ENCODE measurements at places on chromosomes 5 and 9.

GRCh38 chr9:100222674-100223073, 123.6 kb downstream of the INVS start:
- DNase-seq: no peak

DNA sequence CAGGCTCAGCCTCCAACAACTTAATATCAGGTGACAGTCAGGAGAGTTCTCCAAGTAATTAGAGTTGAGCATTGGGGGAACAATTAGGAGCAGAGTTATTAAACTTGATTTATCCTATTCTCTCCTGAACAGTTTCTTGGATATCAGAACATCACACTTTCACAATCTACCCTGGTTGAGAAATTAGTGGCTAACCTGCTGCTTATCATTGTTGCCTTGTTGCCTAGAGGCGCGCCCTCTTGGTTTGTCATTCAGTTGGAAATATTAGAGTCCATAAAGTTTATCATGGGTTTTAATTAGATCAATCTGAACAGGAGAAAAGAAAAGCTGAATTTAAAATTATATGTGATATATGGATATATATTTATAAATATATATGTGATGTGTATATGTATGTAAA, 291.1 kb downstream of the CCDC171 start:
- DNase-seq: no peak

- no peak for DNase-seq
Observed at GRCh38 chr5:142096382-142096781, 12.2 kb upstream of the NDFIP1 start.

DNA sequence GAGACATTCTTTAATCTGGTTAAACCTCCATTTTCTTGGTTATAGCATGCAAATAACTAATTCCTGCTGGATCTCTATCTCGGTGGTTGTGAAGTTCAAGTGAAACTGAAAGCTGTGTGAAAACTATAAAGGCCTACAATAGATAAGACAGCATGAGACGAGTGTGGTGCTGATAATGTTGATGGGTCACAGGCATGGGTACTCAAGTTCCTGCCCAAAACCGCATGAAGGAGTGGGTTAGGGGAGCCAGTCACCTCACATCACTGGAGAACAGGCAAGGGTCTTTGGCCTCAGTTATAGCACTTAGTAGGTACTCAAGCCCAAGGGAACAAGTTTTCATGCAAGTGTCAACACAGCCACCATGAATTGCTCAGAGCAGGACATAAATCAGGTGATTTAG, 16.7 kb downstream of the HMHB1 start:
- DNase-seq: no peak

- DNase-seq: no peak
Observed at GRCh38 chr5:2744485-2744884, 7.0 kb downstream of the IRX2 start.

DNA sequence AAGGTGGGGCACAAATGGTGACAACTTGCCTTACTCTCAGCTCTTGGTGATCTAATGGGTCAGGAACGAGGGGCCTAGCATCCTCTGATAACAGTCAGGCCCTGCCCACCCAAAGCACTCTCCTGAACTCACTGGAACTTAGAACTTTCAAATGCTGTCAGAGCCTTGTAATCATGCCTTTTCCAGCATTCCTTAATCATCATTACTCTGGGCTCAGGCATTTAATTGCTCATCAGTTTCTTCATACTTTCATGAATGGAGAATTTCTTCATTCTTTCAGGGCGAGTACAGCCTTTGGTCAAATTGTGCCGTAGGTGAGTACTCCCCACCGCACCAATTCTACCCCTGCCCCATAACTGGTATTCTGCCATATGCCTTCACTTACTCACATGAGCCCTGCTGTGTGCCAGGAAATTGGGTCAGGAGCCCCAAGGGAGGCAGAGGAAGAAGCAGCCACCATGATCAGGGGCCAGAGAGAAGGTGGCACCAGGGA, 30.2 kb upstream of the DUSP1 start:
- DNase-seq: no peak

DNA sequence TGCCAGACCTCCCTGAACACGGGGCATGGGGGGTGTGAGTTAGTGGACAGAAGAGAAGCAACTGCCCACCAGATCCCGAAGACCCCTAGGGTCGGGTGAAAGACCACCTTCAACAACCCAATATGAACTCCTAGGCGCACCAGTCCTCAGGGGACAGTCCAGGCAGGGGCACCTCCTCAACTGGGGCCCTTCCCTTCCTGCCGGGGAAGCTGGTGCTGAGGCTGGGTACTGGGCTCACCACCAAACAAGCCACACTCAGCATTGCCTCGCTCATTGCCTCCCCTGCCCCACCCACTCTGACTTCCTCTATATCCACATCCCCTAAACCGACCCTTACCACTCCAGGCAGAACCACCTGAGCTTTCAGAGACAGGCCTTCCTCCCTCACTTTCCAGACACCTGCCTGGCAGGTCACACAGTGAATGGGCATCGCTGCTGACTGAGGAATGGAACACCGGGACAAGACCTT, 42.5 kb downstream of the SEMA4D start:
- DNase-seq: no peak

- DNase-seq: no peak
Observed at GRCh38 chr9:112647596-112647995, 70.3 kb downstream of the INIP start.

DNA sequence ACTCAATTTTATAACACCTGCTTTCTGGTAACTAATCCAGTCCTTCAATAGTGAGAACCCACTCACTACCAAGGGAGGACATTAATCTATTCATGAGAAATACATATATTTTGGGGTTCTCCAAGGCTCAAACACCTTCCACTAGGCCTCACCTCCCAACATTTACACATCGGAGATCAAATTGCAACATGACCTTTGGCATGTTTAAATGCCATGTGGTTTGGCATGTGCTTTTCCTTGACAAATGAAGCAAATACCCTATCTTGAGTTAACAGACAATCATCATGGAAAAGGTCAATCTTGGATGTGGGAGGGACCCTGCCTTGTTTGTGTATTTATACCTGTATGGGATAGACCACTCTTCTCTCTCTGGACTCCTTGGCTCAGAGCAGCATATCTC, 21.9 kb upstream of the SPINK14 start:
- DNase-seq: no peak

DNA sequence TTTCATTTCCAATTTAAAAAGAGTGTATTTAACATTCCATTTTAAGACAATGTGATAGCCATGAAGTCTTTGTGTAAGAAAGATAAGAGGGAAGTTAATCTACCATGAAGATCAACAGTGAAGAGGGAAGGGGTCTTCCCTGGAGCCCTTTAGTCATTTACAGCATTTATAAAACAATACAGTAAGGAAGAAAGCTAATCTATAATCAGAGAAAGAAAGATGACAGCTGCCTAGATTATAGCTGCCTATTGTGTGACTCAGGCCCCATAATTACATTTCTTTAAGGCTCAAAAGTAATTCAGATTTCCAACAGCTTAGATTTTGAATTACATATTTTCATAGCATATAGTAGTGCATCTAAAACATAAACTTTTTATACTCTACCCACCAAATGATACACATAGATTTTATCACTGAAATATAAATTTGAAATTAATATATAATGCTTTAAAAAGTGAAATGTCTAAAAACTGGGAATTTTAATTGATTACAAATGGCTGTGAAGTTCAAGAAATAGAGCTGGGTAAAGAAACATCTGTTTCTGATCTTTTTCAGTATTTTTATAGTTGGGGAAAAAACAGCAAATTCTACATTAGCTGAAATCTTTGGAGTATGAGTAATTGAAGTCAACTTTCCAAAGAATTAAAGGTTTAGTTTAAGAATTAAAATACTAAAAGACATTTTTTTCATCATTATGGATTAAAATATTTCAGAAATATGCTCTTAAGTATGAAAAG, 89.6 kb downstream of the RIC1 start:
- DNase-seq: no peak

DNA sequence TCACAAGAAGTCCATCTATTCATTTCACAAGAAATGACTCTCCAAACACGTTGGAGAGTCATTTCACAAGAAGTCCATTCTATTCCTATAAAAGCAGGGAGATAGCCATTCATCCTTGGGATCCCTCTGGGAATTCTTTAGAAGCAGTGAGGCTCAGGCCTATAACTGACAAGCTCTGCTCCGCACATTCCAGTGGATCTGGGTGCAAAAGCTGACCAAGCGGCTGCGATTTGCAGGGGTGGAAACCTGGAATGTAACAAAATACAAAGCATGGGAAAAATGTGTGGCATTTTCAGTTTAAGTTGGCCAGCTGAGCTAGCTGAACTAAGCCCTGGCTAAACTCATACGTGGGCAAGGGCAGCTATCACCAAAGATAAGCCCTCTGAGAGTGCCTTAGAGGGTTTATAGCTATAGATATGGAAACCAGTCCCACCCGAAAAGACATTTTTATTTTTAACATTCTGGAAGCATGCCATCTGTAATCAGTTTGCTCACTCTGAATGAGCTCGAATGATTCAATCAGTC, 8.7 kb downstream of the TAS2R1 start:
- DNase-seq: no peak

- no peak for DNase-seq
Observed at GRCh38 chr9:83570359-83570758, 32.2 kb upstream of the FRMD3 start.

GRCh38 chr9:69136779-69137178, 37.3 kb upstream of the TJP2 start:
- DNase-seq: no peak

DNA sequence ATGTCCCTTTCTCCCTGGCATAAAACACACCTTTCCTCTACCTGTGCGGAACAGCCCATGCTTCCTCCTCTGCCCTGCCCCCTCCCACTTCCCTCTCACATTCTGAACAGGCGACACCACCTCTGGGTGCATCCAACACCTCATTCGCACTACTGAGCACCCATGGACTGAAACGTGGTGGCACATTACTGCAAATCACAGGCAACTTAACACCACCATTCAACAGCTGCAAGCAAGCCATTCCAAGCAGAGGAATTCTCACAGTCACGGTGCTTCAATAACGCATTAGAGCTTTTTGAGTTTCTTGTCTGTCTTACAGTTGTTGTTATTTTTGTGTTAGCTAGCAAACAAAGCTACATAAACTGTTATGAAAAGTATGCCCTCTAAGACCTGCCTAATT, 298.2 kb upstream of the TAS2R1 start:
- no peak for DNase-seq

DNA sequence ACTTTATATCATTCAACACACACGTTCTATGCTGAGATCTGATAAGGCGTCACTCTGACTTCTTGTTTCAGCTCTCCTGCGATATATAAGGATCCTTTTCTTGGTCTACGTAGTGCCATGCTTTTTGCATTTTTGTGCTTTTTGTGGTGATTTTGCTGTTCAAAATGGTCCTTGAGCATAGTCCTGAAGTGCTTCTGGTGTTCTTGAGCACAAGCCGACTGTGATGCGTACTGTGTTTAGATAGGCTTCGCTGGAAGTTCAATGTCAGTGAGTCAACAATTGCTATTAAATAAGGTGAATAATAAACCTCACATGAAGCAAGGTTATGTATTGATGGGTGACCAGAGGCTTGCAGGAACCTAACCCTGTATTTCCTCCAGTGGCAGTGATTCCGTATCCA, 46.8 kb downstream of the ACO1 start:
- no peak for DNase-seq

GRCh38 chr5:172439785-172440477, 14.4 kb downstream of the SH3PXD2B start:
- DNase-seq: no peak

- DNase-seq: no peak
Observed at GRCh38 chr9:88476491-88477271, 58.3 kb upstream of the NXNL2 start.

GRCh38 chr9:68455451-68455850, 85.2 kb downstream of the TMEM252 start:
- no peak for DNase-seq

GRCh38 chr9:22241024-22241423, 205.6 kb upstream of the DMRTA1 start:
- no peak for DNase-seq

- no peak for DNase-seq
Observed at GRCh38 chr9:14713187-14713767, 9.3 kb downstream of the CER1 start.

DNA sequence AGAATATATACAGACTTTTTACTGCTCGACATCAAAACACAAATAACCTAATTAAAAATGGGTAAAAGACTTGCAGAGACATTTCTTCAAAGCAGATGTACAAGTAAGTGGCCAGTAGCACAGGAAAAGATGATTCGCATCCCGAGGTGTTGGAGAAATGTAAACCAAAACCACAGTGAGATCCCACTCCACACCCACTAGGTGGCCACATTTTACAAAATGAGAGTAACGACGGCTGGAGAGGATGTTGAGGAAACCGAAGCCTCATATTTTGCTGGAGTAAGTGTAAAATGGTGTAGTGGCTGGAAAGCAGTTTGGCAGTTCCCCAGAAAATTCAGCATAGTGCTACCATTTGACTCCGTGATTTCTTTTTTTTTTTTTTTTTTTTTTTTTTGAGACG, 21.3 kb upstream of the GBGT1 start:
- no peak for DNase-seq

- DNase-seq: no peak
Observed at GRCh38 chr9:121784731-121785411, 133.4 kb downstream of the DAB2IP start.

DNA sequence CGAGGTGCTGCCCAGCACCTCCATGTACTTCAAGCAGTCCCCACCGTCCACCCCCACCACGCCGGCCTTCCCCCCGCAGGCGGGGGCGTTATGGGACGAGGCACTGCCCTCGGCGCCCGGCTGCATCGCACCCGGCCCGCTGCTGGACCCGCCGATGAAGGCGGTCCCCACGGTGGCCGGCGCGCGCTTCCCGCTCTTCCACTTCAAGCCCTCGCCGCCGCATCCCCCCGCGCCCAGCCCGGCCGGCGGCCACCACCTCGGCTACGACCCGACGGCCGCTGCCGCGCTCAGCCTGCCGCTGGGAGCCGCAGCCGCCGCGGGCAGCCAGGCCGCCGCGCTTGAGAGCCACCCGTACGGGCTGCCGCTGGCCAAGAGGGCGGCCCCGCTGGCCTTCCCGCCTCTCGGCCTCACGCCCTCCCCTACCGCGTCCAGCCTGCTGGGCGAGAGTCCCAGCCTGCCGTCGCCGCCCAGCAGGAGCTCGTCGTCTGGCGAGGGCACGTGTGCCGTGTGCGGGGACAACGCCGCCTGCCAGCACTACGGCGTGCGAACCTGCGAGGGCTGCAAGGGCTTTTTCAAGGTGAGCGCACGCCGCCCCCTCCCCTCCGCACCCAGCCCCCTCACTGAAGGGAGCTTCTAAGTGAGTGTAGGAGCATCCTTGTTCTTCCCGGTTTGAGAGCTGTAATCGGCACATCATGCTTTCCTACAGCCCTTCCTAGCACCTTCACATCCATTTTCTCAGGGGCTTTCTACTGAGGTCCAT, 6.9 kb downstream of the NR4A3 start:
- no peak for DNase-seq

GRCh38 chr9:37242089-37242488, 121.7 kb downstream of the ZCCHC7 start:
- DNase-seq: no peak

DNA sequence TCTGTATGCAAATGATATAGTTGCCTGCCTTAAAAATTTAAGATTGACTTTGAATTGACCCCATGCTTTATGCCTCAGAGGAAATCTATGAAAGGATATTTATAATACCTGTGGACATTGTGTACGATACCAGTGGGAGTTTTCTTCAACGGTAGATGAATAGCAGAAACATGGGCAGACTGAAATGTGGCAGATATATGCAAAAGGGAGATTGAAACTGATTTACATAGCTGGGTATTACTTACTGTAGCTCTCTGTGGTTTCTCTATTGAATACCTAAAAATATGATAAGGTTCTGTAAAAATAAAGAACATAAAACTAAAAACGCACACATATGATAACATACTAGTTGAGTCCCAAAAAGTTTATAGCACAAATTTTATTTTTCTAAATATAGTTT, 345.2 kb upstream of the PCSK5 start:
- no peak for DNase-seq

GRCh38 chr5:142315096-142315900, 9.5 kb downstream of the SPRY4 start:
- DNase-seq: no peak
